ENCODE measurements at places on chromosomes 16 and 17.

GRCh38 chr17:70084476-70084875 is 9.5 kb downstream of the KCNJ16 start:
- DNase-seq = no peak

GRCh38 chr17:80409626-80410025 is 5.3 kb upstream of the ENDOV start:
- no peak for DNase-seq

DNA sequence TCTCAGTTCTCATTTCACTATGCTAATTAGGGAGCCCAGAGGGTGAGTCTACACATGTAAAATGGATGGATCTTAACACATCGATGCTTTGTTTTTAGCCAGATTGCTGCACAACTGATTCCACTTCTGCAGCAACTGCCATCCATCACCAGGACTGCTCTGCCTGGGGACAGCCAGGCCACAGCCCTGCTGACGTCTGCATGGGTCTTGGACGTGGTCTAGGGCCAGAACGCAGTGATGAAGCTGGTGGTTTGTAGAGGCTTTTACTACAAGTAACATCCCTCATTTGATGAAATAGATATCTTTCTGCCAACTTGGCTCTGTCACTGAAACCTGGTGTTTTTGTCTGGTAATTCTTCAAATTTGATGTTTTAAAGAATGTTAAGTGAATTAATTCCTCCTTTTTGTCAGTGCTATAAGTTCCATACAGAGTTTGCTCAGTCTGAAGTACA is 50.6 kb downstream of the MARCHF10 start:
- DNase-seq = no peak

GRCh38 chr16:22265351-22265750 is 31.9 kb upstream of the POLR3E start:
- no peak for DNase-seq

DNA sequence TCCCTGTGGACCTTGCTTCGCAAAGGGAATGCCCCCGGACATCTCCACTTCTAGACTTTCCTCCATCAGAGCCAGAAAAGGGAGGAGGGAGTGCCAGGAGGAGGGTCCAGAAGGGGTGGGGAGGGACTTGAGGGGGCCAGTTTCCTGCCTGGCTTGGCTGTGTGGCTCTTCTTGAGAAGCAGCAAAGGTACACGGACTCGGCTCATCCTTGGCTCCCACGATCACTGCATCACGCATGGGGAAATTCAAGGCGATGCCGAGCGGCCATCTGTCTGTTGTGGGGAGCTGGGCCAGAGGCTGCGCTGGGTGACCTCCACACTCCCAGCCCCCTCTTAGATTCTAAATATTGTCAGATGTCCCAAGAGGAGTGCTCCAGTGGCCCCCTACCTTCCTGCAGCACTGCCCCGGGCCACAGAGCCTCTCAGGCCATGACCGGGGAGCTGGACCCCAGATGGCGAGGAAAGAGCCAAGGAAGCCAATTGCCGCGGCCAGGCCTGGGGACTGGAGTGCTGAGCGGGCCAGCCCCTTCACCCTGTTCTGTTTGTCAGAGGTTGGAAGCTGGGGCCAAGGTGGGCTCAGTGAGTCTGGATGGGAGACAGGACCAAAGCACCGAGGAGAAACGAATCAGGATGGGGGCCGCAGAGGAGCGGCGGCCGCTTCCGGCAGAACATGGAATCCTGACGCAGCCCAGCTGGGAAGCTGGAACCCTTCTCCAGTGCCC is 104.5 kb downstream of the RBFOX3 start:
- DNase-seq = no peak

- no peak for DNase-seq
Observed at GRCh38 chr17:39926588-39927100, 757 bp downstream of the ORMDL3 start.

DNA sequence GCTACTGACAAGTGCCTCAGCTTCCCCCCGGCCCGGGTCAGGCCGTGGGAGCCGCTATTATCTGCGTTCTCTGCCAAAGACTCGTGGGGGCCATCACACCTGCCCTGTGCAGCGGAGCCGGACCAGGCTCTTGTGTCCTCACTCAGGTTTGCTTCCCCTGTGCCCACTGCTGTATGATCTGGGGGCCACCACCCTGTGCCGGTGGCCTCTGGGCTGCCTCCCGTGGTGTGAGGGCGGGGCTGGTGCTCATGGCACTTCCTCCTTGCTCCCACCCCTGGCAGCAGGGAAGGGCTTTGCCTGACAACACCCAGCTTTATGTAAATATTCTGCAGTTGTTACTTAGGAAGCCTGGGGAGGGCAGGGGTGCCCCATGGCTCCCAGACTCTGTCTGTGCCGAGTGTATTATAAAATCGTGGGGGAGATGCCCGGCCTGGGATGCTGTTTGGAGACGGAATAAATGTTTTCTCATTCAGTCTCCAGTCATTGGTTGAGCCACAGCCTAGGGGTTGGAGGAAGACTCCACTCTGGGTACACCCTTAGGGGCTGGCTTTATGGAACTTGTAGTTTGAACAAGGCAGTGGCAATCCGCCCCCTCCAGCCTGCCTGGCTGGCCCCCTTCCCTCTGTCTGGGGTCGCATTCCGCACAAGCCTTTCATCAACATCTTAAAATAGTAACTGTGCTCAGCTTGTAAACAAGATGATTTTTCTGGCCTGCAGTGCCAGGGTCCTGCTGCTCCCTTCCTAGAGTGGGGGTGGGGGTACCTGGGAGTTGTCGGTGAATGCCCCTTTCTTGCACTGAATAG is 4.1 kb downstream of the SYNGR2 start:
- DNase-seq = no peak

DNA sequence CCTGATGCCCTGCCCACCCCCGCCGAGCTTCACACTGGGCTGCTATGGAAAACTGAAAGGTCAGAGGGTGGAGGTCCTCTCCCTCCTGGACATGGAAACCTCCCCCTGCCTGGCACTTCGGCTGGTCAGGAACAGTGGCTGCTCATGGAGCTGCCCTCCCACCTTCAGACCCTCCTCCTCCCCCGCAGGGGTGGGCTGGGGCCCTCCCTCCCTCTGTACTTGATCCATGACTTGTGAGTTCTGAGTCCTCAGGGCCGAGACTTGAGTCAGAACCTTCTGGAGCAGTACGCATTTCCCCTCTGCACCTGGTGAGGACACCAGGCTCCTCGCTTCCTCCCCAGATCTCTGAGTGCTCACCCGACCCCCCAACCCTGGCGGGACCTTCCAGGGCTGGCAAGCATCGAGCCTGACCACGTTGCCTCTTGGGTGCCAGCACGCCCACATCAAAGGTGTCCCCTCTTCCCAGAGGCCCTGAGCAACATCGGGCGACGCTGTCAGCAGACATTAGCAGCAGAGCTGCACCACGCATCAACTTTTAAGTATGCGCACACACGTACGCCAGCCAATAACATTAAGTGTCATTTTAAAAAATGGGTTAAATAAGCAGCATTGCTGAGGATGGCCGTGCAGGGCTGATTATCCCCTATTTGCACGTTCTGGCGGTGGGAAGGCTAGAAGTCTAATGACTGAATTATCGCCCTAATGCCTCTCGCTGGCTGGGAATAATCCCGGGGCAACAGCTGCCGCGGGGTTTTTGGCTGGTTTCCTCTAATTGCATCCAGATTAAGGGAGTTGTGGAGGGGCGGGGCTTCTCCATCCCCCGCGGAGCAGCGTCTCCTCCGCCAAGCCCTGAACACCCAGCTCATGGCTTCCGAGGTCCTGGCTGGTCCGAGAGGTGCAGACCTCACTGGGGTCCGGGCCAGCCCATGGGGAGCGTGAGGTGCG is 98.0 kb downstream of the TBC1D16 start:
- no peak for DNase-seq

- no peak for DNase-seq
Observed at GRCh38 chr16:87729266-87729954, 36.4 kb downstream of the KLHDC4 start.

DNA sequence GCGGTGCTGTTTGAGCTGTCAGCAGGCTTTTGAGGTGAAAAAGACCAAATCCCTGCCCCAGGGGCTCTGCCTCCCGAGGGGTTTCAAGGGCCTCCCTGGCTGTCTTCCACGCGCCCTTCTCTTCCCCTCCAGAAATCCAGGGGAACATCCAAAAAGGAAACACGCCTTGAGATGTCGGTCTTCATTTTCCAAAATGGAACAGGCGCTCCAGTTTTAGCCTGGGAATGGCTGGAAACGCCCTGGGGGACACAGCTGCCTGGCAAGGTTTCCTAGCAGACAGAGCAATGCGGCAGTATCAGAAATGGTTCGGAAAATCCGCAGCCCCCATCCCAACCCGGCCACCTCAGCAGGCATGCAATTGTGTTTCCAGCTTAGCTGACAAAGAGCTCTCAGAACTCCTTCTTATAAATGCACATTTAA is 16.6 kb upstream of the LITAF start:
- DNase-seq = no peak

DNA sequence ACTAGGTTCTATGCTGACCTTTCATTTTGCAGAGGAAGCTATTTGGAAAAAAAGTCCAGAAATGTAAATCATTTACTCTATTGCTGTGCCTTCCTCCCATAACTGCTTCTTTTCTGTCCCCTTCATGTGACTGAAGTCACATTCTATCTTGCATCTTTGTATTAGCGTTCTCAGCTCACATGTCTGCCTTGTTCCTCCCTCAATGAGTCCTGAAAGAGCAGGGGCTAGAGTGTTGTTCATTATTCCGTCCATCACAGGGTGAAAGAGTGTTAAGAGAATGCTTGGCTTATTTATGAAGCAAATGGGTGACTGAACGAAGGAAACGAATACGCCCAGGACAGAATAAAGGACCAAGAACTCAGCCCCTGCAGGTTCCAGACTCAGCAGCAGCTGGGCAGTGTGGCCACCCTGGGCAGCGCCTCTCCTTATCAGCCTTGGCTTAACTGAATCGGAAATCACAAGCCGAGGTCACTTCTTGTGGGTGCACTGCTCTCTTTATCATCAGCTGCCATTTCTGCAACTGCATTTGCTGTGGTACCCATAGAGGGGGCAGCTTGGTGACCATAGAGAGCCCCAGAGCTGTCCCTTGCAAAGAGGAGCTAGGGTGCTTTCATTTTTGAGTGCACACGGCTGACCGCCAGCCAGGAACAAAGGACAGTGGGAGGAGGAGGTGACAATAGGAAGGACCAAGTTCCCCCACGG is 1.8 kb upstream of the PIK3R6 start:
- no peak for DNase-seq

DNA sequence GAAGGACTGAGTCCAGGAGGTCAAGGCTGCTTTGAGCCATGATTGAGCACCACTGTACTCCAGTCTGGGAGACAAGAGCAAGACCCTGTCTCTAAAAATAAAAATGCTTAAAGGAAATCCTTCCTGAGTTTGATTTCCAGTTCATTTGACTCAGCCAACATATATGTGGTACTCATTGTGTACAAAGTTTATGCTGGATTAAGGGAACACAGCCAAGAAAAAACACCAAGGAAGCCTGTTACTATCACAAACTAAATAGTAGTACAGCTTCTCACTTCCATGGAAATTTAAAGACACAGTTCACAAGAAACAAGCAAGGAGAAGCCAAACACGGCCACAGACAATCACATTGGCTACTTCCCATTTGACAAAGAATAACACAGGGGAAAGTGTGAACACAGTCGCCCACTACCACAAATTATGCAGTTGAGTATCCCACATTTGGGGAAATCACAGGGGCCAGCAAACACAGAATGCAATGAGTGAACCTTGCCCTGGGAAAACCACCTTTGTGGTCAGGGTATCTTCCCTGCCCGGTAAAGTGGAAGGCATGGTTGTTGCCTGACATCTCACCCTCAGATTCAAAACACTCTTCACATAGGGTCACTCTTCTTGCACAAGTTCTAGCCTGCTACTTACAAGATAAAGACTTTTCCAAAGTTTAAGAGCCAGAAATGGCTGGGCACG is 14.5 kb downstream of the TEX14 start:
- DNase-seq = no peak

DNA sequence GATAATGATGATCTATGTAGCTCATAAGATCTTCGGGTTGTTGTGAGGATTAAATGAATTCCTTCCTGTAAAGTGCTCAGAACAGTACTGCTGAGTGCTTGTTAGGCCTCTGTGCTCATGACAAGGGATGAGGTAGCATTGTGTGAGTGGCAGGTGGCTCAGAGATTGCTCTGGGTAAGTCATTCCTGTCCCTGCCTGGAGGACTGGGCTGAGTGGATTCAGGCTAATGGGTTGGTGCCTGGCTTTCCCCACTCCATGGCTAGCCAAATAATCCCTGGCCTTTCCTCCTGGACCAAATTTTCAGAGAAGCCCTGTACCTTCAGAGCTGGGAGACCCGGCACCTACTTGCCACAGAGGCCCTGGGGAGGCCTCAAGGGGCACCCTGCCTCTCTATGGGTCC is 1.3 kb upstream of the CCDC92B start:
- DNase-seq = no peak

- peak; percentile 5 for DNase-seq
Observed at GRCh38 chr17:145671-146541, 8.5 kb downstream of the SCGB1C2 start.

DNA sequence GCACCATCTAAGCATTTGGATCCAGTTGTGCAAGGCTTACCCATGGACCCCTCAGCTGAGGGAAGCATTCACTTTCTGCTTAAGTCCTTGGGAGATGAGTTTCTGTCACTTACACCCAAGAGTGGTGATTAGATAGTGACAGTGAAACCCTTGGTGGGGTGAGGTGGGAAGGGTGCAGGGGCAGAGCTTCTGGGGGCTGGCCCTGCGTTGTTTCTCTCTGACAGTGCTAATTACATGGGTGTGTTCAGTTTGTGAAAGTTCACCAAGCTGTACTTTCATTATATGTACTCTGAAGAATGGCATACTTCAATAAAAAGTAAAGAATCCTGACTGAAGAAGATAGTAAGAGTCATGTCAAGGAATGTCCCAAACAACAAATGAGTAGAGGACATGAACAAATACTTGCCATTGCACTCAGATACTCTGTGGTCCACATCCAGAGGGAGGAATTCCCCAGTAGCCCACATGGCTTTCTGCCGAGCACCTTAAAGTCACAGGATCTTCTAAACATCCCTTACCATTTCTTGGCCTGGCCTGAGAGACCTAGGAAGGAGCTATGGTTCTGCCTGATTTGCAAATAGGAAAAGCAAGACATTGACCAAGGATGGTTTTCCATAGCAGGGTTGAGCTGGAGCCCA is 8.4 kb downstream of the CHST6 start:
- DNase-seq = no peak

GRCh38 chr17:70172923-70173322 is 3.6 kb downstream of the KCNJ2 start:
- DNase-seq = no peak

DNA sequence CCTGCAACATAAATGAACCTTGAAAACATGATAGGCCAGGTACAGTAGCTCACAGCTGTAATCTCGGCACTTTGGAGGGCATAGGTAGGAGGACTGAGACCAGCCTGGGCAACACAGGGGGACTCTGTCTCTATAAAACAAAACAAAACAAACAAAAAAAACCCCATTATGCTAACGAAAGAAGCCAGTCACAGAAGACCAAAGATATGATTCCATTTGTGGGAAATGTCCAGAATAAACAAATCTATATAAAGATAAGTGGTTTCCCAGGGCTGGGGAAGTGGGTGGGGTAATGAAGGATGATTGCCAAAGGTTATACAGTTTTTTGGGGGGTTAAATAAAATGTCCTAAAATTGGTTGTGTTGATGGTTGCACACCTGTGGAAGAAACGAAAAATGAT is 36.5 kb upstream of the SIAH1 start:
- no peak for DNase-seq
